Activated T-helper 9 cell treated with anti-CD3 and anti-CD28 coated beads, Interleukin-2, amount 50 U/mL, for 16 hours (primary cell): ENCODE measurements at places on chromosomes 11 and 22.

DNA sequence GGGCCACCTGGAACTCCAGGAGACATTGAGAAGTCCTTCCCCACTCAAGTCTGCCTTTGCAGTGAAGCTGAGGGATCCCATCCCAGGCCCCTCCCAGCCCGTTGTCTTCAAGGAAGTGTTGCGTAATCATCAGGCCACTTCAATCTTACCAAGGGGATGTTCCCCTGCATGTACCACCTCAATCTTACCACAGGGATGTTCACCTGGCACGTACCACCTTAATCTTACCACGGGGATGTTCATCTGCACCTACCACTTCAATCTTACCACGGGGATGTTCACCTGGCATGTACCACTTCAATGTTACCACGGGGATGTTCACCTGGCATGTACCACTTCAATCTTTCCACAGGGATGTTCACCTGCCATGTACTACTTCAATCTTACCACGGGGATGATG, 108.0 kb upstream of the SYN3 start:
- no peak for DNase-seq

DNA sequence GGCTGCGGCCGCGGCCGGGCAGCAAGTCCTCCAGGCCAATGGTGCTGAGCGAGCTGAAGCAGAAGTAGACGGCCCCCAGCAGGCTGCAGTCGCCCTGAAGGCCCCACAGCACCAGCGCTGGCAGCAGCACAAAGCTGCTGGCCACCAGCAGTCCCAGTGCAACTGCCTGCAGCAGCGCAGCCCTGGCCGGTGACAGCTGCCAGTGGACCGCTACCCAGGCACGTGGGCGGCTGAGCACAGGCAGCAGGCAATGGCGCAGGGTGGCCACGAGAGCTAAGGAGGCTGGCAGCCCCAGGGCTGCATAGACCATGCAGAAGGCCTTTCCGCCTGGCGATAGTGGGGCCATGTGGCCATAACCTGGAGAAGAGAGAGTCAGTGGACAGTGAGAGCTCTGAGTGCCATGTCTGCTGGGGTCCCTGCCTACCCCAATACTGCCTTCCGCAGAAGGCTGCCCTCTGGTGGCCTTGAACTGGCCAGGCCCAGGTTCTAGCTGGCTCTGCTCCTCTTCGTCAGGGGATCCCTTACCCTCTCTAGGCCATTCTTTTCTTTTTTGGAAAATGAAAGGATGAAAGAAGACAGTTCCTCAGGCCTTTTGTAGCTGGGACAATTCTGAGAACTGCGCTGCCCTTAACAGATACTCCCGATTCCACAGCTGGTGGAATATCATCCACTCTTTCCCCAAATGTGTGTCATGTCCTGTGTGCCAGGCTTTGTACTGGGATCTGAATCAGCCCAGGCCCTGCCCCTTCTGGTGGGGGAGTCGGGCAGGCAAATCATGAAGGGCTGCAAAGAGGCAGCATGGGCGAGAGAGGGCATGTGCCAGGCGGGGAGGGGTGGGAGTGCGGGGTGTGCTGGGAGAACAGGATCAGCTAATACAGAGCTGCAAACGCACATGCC, 1.8 kb downstream of the KCNK7 start:
- no peak for DNase-seq

GRCh38 chr11:47328449-47329390, 23.8 kb downstream of the MYBPC3 start:
- DNase-seq = no peak

DNA sequence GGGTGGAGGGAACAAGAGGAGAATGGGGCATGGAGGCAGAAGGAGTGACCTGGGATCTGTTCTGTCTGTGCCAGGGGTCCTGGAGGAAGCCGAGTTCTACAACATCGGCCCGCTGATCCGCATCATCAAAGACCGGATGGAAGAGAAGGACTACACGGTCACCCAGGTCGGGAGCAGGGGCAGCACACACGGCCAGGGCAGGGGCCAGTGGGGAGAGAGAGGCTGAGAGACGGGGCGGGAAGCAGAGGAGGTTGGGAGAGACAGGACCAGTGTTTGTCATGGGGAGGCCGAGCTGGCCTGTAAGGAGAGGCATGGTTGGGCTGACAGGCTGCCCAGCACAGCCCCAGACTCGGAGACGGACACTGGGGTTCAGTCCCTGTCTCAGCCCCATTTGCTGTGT, 4.7 kb downstream of the KCTD17 start:
- DNase-seq = no peak

DNA sequence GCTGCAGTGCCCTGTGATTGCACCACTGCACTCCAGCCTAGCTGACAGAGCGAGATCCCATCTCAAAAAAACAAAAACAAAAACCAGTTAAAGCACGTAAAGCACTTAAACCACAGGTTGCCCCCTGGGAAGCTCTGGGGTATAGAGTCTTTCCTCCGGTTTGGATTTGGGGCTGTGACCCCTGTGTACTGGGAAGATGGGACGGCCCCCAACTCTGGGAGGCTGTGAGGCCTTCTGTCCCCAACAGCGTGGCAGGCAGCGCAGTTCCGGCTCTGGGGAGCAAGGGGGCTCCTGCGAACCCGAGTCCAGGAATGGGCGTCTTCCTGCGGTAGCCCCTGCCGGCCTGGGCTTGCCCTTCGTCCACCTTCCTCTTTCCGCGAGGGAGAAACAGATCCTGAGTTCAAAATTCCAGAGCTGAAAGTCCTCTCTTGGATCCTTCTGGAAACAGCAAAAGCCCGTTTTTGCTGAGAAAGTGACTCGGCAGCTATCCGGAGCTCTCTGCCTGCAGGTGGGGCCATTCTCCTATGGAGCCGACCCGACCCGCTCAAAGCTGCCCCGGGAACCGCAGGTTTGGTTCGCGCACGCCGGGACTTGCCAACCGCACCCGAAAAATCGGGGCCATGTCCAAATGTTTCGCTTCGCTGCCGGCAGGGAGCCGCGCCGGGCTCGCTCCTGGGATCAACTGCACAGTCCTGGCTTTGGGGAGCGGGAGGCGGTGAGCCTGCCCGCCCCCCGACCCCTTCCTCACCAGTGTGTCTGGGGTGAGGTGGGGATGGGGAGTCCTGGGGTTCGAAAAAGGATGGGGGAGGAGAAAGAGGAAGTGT, 36.3 kb upstream of the POLA2 start:
- peak; percentile 31 for DNase-seq

- no peak for DNase-seq
Measured at GRCh38 chr22:35589071-35589755, 27.9 kb downstream of the MB start.

GRCh38 chr22:41030891-41031290, 61.5 kb upstream of the EP300 start:
- DNase-seq = no peak

GRCh38 chr11:75720639-75721038, 3.0 kb downstream of the MOGAT2 start:
- DNase-seq = no peak

GRCh38 chr11:11848891-11849746, 7.3 kb downstream of the USP47 start:
- DNase-seq = peak; percentile 22

GRCh38 chr11:74877132-74877531, 71.8 kb downstream of the XRRA1 start:
- no peak for DNase-seq

- no peak for DNase-seq
Measured at GRCh38 chr11:71451596-71452198, 1.3 kb upstream of the NADSYN1 start.

GRCh38 chr11:37788141-37788877, 1190.3 kb upstream of the RAG2 start:
- DNase-seq = no peak

- DNase-seq = no peak
Measured at GRCh38 chr22:49332691-49333090, 495.0 kb downstream of the BRD1 start.

GRCh38 chr11:284105-285020, 4.6 kb upstream of the PGGHG start:
- no peak for DNase-seq

GRCh38 chr22:49306632-49307480, 520.8 kb downstream of the BRD1 start:
- no peak for DNase-seq

DNA sequence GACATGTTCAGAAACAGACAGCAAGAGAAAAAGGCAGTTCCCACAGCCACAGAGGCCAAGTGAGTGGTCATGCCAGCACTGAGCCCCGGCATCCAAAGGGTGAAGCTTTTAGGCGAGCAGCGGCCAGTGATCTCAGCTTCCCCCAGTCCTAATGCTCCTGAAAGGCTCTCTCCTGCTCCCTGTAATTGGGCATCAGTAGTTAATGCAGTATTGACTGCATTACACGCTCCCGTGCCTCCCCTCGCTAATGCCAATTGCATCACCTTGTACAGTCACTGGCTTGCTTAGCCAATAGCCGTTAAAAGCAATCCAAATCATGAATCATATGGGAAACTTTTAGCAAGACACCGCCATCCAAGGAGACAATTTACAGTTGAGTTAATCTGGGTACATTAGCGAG, 4.9 kb downstream of the LMO1 start:
- no peak for DNase-seq

DNA sequence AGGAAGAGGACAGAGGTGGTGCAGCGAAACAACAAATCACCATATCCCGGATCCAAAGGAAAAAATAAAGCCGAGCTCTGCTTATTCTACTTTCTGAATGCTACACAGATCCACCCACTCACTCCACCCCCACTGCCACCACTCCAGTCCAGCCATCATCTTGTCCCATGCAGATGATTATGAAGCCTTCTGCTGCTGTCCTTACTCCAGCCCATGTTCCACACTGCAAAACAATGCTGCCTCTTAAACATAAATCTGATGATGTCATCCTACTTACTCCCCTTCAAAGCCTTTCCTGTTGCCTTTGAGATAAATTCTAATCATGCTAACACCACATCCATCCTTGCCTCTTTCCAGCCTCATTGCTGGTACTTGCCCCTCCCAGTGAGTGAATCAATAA, 6.5 kb upstream of the DRD2 start:
- no peak for DNase-seq

- no peak for DNase-seq
Measured at GRCh38 chr11:69000831-69001242, 12.2 kb downstream of the MRGPRF start.

DNA sequence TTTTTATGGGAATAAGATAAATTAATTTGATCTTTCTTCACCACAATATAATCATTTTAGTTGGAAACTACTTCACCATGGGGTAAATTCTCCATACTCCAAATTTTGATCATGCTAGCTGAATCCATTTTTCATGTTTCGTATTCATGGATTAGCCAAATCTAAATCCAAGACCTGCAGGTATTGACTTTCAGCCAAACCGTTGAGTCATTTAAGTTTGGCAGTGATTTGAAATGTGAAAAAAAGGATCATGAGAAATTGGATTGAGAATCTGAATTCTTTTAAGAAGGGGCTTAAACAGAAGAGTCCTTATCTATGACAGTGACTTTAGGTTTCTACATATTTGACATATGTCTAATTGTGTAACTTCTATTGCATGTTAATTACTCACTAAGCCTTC, 5.3 kb downstream of the GAS2 start:
- DNase-seq = no peak

DNA sequence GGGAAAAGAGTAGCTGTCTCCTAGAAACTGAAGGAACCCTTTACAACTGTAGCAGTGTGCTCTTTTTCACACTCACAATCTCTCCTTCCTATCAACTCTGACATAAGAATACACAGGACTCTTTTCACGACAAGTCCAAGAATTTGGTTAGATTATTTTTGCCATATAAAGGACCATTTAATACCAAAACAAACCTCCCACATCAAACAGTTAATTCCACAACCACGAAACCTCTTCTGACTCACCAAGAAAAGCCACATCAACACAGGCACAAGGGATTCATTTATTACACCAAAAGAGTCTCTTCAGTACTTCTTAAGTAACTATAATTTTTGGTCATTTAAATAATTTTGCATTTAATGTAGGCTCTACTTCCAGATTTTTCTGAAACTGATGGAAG, 222.6 kb upstream of the PITPNB start:
- DNase-seq = no peak

DNA sequence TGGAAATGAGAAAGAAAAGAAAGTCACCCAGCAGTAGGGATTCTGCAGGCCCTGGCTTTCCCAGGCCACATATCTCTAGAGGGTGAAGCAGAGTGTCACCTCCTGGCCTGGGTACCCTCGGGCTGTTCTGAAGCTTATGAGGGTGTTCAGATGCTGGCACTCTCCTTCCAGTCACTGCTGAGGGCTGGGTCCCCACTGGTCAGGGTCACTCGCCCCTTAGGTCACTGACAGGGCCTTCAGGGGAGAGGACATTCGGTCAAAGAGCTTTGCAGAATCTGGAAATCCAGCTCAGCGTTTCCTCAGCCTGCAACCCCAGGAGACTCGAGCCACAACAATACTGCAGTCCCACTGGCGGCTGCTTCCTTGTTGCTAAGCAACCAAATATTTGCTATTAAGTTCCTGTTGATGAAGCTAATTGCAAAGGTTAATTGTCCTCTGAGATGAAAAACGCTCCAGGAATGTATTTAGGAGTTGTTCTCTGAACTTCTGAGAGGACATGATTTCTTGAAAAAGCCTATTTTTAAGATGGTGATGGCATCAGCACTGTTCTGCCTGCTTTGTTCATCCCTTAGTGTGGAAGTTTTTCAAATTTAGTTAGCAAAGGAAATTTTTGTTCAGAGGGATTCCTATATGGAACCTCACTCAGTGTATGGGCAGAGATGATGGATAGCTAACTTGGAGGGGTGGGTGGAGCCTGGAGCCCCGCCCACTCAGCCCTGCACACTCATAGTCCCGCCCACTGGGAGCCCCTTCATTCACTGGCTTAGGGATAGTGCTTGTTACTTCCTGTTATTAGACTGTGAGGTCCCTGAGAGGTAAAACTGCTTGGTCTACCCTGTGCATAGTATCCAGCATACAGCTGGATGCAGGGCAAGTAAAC, 109.2 kb downstream of the CSNK2A3 start:
- no peak for DNase-seq

GRCh38 chr22:42794551-42795510, 62.2 kb downstream of the ARFGAP3 start:
- DNase-seq = no peak

DNA sequence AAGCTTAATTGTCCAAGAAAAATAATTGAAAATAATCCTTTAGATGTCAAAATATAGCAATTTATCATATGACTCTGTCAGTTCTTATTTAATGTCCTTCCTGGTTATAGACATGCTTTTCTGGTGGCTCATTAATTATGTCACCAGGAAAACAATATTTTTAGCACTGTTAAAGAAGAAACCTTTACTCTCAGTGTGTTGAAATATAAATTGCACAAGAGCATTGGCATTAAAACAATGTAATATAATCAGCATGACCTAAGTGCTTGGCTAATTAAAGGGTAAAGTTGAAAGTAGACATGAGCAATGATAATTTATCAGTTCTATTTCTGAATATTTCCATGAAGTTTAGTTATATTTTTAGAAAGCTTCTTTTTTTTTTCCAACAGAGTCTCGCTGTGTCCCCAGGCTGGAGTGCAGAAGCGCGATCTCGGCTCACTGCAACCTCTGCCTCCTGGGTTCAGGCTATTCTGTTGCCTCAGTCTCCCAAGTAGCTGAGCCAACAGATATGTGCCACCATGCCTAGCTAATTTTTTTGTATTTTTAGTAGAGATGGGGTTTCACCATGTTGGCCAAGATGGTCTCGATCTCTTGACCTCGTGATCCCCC, 232.3 kb downstream of the JRKL start:
- no peak for DNase-seq

GRCh38 chr11:73188301-73188700, 29.8 kb upstream of the P2RY2 start:
- no peak for DNase-seq

- DNase-seq = no peak
Measured at GRCh38 chr11:105183426-105183825, 43.9 kb upstream of the CARD18 start.

GRCh38 chr11:27459191-27459590, 13.4 kb downstream of the LGR4 start:
- DNase-seq = no peak

GRCh38 chr11:79663017-79663416, 222.2 kb upstream of the TENM4 start:
- DNase-seq = no peak
